Stimulated activated CD4-positive, alpha-beta T cell treated with anti-CD3 and anti-CD28 coated beads, TNF-alpha, amount 100 ng/mL, for 1 hour (primary cell): ENCODE measurements at places on chromosomes 2 and 18.

GRCh38 chr2:38315707-38316333 lies 61.3 kb downstream of the ATL2 start:
- no peak for DNase-seq

- DNase-seq, result no peak
Measured at GRCh38 chr18:56715121-56715520, 64.0 kb downstream of the WDR7 start.

GRCh38 chr2:226423498-226423960 lies 376.1 kb downstream of the IRS1 start:
- peak; percentile 12 for DNase-seq

DNA sequence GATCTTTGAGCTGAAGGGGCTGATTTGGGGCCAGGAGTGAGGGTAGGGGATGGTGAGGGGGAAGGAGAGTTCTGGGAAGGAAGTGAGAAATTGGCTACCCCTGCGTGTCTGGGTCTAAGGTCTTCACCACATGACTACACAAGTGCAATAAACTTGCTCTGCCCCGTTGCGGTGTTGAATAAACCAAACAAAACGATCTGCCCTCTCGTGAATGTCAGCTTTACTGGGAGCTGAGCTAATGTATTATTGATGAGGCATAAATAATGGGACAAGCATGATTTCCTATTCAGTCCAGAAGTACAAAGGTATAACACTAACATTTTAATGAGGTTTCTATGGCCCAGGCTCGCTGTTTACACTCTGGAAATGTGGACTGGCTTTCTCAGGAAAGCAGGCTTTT lies 8.0 kb upstream of the CFAP221 start:
- DNase-seq, result no peak

DNA sequence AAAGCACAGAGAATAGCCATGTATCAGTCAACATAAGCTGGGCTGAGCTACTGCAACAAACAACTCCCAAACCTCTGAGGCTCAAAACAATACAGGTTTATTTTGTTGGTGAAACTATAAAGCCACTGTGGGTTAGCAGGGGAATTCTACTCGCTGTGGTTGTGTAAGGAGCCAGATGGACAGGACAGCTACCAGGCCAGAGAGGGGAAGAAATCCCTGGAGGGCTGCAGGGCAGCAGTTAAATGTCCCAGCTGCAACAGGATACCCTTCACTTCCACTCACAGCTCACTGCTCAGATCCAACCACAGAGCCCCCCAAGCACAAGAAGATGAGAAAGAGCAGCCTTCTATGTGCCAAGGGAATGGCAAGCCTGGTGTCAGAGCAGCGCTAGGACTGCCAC lies 245.9 kb upstream of the RAB6C start:
- no peak for DNase-seq
